ENCODE measurements at places on chromosomes 6 and 20.

DNA sequence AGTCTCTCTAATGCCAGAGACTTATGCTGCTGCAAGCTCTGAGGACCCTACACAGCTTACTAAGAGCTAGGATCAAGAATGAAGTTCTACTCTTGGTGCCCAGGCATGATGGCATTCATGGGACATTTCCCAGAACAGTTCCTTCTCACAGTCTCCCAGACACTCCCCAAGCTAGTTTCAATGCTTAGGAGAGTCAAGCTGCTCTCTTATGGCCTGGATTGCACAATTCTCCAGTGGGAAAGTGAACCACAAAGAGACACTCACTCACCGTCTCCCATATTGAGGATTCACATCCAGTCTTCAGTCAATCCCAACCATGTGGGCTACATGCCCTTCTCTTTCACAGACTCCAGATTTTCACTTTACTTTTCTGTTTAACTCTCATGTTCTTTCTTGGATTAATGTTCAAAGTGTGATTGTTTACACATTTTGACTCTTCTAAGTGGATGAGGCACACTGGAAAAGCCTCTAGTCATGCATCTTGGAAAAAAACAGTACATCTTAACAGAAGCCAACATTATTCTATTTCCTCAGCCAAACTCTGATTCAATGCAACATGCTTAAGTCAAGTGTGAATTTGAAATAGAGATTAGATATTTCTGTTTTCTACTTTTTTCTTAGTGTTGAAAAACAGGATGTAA, 447.8 kb upstream of the BTBD3 start:
- DNase-seq = no peak

DNA sequence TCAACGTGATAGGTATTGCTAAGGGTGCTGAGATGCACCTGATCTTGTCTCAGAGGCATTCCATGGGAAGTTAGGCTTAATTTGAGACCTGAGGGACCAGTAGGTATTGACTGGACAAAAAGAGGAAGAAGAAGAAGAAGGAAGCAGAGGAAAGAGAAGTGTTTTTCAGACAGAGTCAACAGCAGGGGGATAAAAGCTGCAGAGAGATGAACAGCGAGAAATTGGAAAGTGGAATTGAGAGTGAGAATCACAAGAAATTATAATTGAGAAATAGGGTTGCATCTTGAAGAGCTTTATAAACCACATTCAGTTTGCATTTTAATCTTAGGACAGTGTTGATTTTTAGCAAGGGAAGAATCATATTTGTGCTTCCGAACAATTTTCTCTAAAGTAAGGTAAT, 254.0 kb downstream of the CD83 start:
- no peak for DNase-seq

DNA sequence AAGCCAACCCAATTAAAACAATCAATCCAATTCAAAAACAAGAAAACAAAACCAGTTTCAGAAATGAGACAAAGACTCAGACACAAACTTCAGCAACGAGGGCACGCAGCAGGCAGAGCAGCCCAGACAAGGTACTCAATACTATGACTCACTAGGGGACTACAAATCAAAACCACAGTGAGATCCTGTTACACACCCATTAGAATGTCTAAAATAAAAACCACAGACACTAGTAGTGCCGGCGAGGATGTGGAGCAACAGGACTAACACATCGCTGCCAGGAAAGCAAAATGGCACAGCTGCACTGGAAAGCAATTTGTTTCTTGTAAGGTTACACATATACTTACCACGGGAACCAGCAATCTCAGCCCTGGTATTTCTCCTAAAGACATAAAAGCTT, 28.4 kb upstream of the MAS1L start:
- DNase-seq = peak; percentile 41

GRCh38 chr6:63724721-63725120, 89.1 kb downstream of the PHF3 start:
- no peak for DNase-seq

- DNase-seq = no peak
These were observed 136.0 kb downstream of the MTHFD1L start for GRCh38 chr6:151001387-151002056.

GRCh38 chr6:35311390-35312075, 13.9 kb downstream of the DEF6 start:
- peak; percentile 77 for DNase-seq

DNA sequence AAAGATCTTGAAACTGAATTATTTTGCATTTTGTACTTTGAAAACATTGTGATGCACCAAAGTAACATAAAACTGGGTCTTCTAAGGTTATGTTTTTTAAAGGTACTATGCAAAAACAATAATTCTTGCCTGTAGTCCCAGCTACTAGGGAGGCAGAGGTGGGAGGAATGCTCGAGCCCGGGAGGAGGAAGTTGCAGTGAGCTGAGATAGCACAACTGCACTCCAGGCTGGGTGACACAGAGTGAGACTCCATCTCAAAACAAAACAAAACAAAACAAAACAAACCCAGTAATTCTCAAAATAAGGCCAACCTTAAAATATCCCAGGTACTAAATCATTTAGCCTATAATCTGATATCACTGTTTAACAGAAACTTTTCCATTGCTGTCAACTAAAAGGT, 269.6 kb downstream of the KHDC1L start:
- no peak for DNase-seq
